ENCODE measurements at places on chromosomes 1 and 21. TPM values are rescaled to one million over a fixed set of nuclear protein-coding genes. Genes with fewer than 3 reads are reported as not detected.

DNA sequence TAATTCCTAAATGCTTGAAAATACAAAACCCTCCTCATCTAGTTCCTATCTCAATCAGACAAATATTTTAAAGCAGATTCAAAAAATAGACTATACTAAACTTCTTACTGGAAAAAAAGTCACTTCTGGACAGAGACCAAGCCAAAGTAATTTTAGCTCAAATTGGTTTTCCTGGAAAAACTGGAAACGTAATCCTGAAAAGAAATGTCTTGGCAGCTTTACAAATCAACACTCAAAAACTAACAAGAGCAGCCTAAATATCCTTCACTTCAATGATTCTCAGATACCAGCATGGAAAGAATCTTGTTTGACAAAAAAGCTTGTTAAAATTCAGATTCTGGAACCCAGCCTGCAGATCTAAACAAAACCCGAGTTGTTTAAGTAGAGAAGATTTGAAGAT lies 9.1 kb upstream of the GPR88 start:
- ATAC-seq: no peak

Gene TIAM1
- 63.4 TPM for total RNA-seq

Gene MFN2
- total RNA-seq: 70.1 TPM

Gene FCAMR
- not detected for total RNA-seq

- no peak for ATAC-seq
These were observed 239.1 kb downstream of the USP25 start for GRCh38 chr21:15968776-15969310.

DNA sequence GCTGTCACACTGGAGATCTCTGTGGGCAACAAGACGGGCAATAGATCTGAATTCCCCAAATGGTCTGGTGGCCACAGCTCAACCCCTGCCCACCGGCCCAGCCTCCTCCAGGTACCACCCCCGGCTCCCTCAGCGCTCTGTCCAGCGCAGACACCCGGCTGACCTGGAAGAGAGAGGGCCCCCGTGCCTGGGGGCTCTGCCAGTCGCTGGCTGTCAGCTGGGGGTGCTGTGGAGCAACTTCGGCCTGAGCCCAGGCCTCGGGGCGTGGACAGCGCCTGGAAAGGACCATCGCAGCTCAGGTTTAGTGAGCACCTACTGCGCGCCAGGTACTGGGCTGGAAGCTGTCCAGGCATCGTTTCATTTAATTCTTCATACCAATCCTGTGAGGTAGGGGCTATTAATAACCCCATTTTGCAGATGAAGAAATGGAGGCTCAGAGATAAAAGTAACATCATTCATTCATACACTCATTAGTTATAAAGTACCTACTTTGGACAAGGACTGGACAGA lies 51.0 kb downstream of the AHDC1 start:
- no peak for ATAC-seq

Gene OR2T2
- total RNA-seq: not detected

DNA sequence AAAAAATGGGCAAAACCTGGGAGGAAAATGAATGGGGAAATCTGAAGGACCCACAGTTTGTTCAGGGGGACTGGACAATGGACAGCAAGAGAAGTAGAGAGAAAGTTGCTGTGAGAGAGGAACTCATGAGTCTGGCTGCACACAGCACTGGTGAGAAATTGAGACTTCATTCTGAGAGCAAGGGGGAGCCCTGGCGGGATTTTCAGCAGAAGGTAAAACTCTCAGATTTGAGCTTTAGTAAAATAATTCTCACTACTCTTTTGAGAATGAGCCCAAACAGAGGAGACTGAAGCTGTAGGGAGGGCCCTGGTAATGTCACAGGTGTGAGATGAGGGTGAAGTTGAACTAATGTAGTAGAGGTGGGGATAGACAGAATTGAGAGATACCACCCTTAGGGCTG lies 438.6 kb downstream of the OMA1 start:
- no peak for ATAC-seq
